ENCODE measurements at places on chromosomes 2 and 18.

DNA sequence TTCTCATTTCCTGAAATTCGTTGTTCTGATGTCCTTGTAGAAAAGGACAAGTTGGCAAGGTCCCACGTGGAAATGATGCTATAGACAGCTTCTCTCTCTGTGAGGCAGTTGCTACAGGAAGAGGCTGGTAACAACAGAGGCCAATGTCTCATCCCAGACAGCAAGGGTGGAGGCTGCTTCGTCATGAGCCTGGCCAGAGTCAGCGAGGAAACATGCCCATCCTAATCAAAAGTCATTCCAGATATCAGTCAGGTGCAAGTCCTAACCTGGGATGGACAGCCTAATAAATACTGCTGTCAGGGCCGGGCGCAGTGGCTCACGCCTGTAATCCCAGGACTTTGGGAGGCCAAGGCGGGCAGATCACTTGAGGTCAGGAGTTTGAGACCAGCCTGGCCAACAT is 6.4 kb upstream of the SMAD7 start:
- DNase-seq: no peak

DNA sequence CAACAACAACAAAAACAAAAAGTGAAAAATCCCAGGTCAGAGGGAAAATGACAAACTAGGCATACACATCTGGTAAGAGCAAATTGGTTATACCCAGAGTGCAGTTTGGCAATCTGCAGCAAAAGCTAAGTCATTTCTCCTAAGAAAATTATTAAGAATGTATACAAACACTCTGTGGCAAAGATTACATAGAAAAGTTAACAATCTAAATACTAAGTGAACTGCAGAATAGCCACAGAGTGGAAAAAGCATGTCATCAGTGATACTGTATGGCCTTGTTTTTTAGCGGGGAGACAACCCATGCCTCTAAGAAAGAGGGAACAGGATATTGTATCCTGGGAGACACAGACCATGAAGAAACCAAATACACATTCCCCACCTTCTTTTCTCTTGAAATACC is 136.0 kb upstream of the ITGB6 start:
- DNase-seq: no peak

DNA sequence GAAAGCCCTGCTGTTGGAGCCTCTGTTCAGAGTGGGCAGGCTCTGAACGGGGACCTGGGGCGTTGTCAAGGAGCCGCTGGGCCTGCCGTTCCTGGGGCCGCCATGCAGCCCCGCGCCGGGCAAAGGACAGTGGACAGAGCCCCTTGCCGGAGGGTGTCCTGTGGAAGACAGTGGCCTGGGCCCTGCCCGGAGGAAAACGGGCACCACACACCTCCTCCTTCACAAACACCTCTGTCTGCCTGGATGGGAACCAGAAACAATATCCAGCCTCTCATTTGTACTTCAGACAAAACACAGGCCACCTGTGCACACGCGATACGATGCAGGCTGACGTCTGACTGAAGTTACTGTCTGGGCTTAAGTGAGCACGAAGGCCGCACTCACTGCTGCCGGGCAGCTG is 233.7 kb downstream of the TWIST2 start:
- no peak for DNase-seq

DNA sequence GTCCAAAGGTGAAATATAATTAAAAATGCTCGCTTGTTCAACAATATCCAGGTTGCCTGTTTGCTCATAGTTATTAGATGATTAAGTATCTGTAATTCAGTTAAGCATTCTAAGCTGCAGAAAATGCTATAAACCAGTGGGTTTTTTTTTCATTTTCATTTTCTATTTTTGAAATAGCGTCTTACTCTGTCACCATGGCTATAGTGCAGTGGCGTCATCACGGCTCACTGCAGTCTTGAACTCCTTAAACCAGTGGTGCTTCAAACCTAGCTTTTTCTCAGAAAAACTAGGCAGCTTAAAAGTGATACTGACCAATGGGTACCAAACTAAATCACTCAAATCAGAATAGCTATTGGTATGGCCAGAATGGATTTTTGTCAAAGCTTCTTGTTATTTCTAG is 925.2 kb downstream of the TSN start:
- DNase-seq: no peak

DNA sequence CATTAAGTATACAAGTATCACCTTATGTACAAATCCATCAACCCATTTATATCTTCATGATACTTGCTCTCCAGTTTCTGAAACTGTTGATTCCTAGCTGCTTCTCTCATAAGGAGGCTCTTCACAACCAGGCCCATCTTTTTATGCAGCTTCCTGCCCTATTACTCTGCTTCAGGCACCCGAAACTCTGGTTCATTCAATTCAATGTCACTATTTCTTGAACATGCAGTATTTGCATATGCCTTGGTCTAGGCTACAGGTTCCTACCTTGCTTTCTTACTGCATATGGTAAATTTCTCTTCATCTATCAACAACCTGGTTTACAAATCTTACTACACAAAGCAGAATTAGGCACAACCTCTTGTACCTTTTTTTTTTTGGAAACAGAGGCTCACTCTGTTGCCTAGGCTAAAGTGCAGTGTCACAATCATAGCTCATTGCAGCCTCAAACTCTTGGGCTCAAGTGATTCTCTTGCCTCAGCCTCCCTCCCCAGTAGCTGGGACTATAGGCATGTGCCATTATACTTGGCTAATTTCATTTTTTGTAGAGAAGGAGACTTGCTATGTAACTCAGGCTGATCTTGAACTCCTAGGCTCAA is 2.7 kb upstream of the CDKL4 start:
- DNase-seq: no peak

GRCh38 chr18:77006305-77007175 is 126.0 kb downstream of the MBP start:
- DNase-seq: no peak
